Left renal pelvis (tissue), 4 donors: ENCODE measurements at places on chromosomes 6 and 20.

DNA sequence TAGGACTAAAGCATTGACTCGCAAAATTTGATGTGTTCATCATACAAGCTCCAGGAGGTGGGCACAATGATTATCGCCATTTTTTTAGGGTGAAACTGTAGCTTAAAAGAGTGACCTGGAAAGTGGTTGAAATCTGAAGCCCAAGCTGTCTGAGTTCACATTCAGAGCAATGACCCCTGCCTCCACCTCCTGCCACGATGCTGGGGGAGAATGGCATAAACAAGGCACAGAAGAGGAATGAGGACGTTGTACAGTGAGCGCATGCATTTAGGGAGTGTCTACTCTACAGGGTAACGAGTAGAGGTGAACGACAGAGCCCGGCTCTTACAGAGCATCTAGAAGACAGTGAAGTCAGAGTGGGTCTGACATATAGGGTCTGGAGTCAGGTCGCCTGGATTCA, 37.2 kb downstream of the CNKSR3 start:
- DNase-seq, result no peak

DNA sequence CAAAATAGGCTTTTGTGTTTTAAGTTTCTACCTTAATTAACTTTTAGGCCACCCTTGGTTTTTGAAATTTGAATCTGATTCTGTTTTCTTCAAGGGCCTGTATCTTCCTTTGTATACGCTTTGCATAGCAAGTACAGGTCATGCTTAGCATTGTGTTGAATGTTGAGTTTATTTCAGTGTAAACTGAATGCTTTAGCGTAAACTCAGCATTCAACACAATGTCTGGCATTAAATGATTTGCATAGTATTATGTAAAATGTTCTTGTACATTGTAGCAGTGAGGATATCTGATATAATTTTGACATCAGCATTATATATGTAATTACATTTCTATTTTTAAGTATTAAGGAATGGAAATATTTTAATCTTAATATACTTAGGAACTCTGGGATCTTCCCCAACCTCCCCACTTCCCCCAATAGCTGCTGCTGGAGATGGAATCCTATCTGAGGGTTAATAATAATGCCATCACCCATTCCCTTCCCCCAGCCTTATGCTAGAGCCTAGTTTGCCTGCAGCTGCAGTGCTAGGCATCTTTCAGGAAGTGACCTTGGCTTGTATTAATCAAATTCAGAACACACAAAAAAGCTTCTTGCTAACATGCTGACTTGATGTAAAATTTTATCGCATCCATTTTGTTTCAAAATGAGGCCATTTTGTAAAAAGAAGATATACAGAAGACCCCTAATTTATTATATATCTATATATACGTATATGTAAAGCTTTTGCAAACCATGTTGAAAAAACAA, 73.1 kb downstream of the NCOA3 start:
- DNase-seq, result no peak

DNA sequence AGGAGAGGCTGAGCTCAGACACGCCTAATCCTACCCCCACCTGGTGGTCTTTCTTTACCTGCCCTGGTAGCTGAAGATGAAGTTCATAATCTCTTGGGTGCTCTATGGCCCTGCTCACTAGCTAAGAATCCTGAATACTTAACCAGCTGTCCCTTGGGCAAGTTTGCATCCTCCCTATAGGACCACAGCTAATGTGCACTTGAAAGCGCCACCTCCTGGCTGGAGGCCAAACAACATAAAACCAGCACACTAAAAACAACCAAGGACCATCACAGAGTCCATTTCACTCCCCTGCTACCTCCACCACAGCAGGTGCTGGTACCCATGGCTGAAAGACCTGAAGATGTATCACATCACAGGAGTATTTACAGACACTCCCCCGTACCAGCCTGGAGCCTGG, 155.5 kb upstream of the SLC24A3 start:
- DNase-seq, result no peak

DNA sequence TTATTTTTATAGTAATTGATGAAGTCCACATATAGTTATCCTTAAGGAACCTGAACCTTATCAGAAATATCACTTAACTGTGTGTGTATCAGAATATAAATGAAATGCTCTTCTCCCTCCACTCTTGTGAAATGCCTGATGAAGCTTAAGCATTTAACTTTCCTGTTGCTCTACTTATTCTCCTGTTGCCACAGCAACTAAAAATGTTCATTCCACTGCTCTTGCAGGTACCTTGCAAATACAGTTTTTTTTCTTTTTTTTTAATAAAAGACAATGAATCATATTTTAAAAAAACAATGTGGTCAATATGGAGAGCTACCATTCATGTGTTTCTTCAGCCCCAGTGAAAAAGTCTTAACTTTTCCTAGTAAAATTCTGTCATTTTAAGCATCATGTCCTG, 210.3 kb downstream of the RFPL4B start:
- no peak for DNase-seq

- DNase-seq, result no peak
These were observed 207.2 kb upstream of the ZNF184 start for GRCh38 chr6:27679964-27680694.
